ENCODE measurements at places on chromosomes 6 and 20.

DNA sequence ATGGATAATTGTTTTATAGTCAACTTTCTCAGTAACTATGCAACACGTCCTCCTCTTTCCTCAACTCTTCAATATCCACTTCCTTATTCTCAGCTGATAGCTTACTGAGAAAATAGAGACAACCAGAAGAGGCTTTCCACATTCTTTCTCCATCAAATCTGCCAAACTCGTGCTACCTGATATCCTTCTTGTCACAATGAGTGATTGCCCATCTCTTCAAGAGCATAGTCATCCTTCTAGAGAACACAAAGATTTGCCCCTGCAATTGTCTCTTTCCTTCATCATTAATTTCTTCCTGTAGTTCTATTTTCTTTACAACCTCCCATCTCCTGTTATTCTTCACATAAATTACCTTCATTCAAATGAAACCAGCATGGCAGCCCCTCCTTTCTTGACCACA lies 75.9 kb upstream of the RGS17 start:
- DNase-seq: no peak

- no peak for DNase-seq
These were observed 80.9 kb downstream of the COL12A1 start for GRCh38 chr6:75124983-75125382.

- DNase-seq: no peak
These were observed 105.0 kb upstream of the BEND6 start for GRCh38 chr6:56849896-56850295.

DNA sequence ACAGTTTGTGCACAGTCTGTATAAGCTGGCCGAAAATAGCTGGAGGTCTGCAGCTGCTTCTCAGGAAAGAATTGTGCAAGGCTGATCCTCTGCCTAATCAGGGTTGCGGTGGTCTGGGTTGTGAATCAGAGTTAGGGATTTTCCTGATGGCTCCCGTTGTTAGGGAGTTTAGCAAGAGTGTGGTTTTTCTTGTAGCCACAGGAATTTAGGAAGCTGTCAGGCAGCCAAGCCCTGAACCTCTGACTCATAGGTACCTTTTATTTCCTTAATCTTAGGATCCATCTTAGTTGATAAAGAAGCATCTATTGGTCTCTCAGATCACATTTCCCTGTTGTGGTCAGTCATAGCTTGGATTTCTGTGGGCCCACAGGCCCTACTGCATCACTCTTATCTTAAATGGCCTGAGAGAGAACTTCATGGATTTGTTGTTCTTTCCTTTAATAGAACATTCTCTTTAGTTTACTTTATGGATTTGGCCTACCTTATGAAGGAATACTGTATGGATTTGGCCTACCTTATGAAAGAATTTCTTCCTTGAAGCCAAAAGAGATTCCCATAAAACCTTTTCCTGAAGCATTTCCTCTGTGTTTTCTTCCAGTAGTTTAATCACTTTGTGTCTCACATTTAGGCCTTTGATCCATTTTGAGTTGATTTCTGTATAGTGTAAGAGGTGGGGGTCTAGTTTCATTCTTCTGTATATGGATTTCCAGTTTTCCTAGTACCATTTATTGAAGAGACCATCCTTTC lies 10.3 kb downstream of the KIF25 start:
- no peak for DNase-seq

DNA sequence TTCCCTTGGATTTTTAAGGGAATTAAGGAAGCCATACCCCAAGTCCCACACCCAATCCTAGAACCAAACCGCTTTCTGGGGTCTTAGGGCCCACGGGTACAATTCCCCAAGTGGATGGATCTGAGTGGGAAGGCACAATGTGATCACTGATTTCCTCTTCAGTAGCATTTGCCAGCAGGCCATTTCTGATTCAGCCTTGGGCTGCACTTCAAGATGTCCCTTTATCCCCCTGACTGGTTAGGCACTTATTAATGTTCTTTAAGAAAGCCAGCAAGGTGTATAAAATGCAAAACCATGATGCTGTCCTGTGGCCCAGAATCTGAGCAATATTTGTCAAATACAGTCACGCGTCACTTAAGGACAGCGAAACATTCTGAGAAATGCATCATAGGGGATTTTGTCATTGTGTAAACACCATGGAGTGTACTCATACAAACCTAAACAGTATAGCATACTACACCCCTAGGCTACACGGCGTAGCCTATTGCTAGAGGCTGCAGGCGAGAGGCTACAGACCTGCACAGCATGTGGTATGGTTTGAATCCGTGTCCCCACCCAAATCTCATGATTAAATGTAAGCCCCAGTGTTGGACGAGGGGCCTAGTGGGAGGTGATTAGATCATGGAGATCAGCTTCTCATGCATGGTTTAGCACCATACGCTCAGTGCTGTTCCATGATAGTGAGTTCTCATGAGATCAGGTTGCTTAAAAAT lies 234.2 kb downstream of the NRN1 start:
- DNase-seq: no peak

DNA sequence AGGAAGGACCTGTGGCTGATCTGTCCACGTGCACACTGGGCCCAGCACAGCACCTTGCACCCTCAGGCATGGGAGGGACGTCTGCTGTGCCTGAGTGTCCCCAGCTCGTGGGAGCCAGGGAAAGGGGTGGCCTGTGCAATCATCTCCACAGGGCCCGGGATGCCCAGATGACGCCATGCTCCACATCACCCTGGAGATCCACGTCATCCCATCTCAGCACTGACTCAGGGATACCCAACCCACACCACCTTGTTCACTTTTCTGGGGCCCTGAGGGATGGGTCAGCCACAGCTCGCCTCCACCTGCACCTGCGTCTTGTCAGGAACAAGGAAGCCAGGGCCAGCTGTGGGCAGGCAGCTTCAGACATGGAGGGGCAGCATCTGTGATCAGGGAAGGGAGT lies 48.2 kb downstream of the RAB44 start:
- DNase-seq: no peak

- DNase-seq: no peak
These were observed 28.6 kb downstream of the CST8 start for GRCh38 chr20:23519556-23519955.

- DNase-seq: no peak
These were observed 471.5 kb downstream of the CD109 start for GRCh38 chr6:74167511-74167910.
